A549 treated with CORT108297 at 1 μM for 4 hours (cell line): ENCODE measurements at places on chromosomes 11 and 22. TPM values are rescaled to one million over a fixed set of nuclear protein-coding genes. Genes with fewer than 3 reads are reported as not detected.

SCGB1A1 gene
- total RNA-seq: 0.23 to 0.45 TPM in 2 of 5 replicates, not detected in the others

FAM227A gene
- 0.46 to 1.1 TPM (median 0.80 TPM) in 5 replicates for total RNA-seq

SLC22A6 gene
- total RNA-seq: not detected in 5 replicates

HMBS gene
- 46.5 to 54.4 TPM (median 50.2 TPM) in 5 replicates for total RNA-seq

SOX6 gene
- 0.01 to 0.14 TPM (median 0.01 TPM) in 3 of 5 replicates, not detected in the others for total RNA-seq

MMP12 gene
- 0.05 to 0.07 TPM (median 0.06 TPM) in 3 of 5 replicates, not detected in the others for total RNA-seq

KRTAP5-1 gene
- not detected in 5 replicates for total RNA-seq

A4GALT gene
- 13.4 to 19.4 TPM (median 17.6 TPM) in 5 replicates for total RNA-seq

OR2AG2 gene
- total RNA-seq: 0.05 TPM in 2 of 5 replicates, not detected in the others

OR5B21 gene
- total RNA-seq: not detected in 5 replicates

ACR gene
- total RNA-seq: 0.07 to 0.25 TPM (median 0.17 TPM) in 4 of 5 replicates, not detected in the other

LRRC56 gene
- 0.45 to 0.93 TPM (median 0.75 TPM) in 5 replicates for total RNA-seq

LRRC55 gene
- 0.02 TPM in 1 of 5 replicates, not detected in the others for total RNA-seq

ARHGAP8 gene
- 1.3 to 2.2 TPM (median 1.8 TPM) in 5 replicates for total RNA-seq

TRIM49D1 gene
- 0.06 TPM in 1 of 5 replicates, not detected in the others for total RNA-seq
